Fibroblast of lung (primary cell): ENCODE measurements at places on chromosomes 7 and 10.
A peak's percentile ranks its signal among the peaks of the same experiment; 100 is the strongest.

DNA sequence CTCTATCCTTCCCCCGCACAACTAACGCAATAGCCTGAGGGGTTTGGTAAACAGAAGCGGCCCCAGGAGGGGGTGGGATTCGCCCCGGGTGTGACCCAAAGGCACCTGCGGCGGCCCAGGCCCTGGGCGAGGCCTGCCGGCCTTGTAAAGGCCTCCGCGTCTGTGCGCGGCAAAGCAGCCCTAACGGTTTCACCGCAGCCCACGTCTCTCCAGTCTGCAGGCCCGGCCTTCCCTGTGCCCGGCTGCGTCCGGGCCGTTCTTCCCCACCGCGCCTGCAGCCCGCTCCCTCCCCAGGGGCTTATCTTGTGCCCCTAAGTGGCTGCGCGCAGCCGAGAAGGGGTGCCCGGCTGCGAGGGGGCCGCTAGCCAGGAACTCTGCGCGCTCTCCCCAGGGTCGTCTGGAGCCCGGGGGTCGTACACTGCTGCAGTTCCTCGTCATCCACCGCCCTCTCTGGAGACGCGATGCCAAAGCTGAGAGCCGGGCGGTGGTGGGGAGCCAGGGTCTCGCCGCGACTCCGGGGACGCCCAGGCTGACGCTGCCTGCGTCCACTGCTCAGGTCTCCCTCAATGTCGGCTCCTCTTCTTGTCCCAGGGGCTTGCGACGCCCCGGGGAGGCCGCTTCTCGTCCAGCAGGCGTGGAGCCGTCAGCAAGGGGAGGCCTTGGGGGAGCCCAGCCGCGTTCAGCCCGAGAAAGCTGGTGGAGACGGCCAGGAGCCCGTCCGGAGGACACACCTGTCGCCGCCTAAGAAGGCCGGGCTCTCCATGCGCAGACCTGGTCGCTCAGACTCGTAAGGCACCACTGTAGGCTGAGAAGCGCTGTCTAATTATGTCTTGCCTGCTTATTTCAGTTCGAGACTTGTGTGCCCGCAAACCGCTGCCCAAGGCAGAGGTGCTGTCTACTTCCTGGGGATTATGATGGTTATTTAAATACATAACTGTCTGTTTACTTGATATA is 132.3 kb downstream of the SPAG6 start:
- no peak for DNase-seq

- DNase-seq: peak; percentile 20
Observed at GRCh38 chr7:126436213-126436868, 816.4 kb downstream of the GRM8 start.

DNA sequence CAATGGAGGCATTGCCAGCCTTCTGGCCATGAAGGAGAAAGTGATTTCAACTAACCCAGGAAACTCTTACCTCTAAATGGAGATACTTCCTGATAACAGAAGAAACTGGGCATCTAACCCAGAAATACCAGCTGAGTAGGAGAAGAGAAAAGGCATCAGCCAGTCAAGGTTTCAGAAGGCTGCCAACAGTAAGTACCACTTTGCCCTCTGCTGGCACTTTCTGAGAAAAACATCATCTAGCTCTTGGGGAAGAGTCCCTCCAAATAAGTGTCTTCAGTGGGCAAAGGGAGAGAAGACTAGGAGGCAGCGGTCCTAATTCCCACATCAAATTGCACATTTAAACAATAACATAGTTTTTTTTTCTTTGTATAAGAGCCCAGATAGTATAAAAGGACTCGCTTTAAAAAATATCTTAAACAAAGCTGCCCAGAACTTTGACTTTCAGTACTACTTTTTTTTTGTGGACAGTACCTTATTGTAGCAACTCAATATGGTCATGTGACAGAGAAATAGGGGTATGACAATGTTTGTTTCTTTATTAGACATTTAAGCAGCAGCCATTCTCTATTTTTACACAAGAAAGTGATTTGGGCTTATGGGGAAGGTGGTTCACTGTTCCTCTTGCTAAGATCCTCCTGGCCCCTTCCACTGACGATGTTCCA is 157.3 kb downstream of the CTTNBP2 start:
- DNase-seq: peak; percentile 52

DNA sequence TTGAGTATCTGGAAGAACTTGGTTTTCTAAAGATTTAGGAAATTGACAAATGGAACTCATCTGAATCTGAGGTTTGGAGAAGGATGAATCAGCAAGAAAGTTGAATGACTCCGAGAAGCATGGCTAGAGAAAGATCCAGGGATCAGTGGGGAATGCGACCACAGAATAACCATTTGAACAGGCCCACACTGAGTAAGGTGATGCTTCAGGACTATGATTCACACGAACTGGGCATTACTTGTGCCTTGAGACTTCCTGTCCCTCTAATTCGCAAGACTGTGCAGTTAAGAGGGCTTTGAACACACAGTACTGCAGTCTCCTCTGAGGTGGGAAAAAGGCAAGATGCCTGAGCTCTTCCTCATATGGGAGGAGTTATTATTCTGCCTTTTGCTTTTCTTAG is 395.5 kb upstream of the POM121L12 start:
- peak; percentile 93 for DNase-seq

GRCh38 chr7:51276967-51277366 is 39.6 kb downstream of the COBL start:
- no peak for DNase-seq

DNA sequence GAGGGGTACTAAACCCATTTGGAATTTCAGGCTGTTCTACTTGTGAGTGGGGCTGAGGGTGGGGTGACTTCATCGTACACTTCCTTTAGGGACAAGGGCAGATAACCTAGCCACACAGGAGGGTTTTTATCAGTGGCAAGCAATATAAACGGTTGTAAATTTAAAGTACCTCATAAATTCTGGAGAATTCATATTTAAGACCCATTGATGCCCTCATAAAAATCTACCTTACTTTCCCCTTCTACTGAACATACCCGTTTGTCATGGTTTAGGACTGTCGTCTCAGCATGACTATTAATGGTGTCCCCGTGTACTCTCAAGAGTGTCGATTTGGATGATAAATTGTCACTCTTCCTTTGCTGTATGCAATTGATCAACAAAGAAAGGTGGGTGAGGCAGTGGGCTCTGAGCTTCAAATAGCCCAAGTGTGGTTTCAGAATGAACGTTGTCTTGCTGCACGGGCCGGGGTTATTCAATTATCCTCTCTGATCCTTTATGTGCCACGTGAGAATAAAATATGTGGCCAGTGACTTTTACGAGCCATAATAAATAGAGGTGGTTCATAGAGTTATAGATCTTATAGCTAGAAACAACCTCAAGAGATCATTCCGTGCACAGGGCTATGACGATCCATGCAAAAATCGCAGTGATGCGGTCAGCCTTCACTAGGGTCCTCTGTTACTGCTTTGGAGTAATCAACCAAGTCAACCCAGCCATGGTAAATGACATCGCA is 82.2 kb downstream of the FAM107B start:
- no peak for DNase-seq

- no peak for DNase-seq
Observed at GRCh38 chr7:100154651-100155491, 3.7 kb downstream of the TRAPPC14 start.

DNA sequence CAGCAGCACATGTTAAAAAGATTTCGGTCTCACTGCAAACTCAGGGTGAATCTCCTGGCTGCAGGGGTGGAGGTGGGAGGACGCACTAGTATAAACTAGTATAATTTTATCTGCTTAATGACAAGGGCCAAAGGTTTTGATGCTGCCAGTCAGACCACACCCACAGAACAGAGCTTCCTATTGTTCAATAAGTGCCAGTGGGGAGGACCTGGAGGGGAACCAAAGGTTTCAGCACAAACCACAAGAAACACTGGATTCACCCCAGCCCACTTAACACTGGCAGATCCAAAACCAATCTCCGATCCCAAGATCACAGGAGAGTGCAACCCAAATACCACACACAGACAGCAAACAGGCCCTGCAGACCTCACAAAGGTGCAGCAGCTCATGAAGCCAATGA is 6.6 kb downstream of the VOPP1 start:
- DNase-seq: peak; percentile 18

DNA sequence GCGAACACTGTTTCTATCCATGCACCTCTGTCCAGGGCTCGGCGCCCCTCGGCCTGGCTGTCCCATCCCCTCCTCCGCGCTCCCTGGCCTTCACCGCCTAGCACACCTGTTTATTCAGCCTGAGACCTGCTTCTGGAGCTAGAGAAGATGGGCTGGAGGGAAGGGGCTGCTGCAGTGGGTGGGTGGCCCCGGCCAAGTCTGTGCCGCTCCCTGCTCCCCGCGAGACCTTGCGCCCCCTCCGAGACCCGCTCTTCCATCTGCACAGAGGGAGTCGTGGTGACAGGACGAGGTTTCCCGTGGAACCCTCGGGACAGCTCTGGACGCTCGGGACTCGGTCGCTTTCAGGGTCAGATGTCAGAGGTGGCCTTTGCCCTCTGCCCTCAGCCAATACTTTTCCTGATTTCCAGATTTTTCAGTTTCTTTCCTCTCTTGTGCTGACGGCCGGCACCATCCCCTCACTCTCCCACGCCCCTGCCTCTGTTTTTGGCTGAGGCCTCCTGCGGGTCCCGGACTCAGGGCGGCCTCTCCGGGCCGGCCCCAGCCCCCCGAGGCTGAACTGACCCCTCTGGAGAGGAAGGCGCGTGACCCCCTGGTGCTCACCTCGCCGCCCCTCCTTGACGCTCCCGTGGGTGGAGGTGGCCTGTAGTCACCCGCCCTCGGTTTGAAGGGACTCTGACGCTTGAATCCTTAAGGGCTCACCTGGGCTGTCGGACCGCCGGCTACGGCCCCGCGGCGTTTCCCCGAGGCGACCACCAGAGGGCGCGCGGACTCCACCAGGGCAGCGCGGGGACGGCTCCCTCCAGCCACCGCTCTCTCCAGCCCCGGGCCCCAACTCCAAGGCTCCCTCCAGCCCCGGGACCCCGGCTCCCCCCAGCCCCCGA is 15.6 kb downstream of the SHH start:
- no peak for DNase-seq

- peak; percentile 69 for DNase-seq
Observed at GRCh38 chr10:75159519-75159918, 48.1 kb downstream of the SAMD8 start.

DNA sequence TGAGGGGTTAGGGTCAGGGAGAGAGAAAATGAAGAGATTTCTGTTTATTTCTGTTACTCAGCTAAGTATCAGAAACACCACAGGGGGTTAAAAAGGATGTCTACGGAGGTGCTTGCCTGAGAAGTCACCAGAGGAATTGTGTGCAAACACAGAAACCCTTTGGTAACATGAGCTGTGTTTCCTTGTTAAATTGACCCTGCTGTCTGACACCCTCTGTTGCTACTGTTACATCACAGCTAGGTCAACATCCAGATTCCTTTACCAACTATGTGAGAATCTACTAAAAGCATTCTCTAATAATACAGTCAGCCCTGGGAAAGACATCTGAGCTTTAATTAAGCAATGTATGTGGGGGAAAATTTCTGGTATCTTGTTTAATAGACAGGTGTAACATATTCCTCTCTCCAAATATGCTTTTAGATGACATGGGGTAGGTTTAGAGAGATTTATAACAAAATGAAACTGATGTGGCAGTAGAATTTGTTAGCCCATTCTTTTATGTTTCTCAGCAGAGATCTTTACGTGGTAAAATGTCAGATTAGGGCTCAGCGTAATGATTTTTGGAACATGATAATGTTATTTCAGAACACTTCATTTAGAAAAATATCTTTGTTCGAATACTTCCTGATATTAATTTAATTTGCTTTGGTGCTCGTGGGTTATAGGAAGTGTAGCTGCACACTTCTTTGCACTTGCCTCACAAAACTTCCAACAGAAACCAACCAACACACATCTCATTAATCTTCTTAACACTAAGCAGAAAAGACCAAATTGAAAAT is 168.0 kb upstream of the AHR start:
- DNase-seq: peak; percentile 76

- no peak for DNase-seq
Observed at GRCh38 chr10:112996462-112996861, 46.4 kb downstream of the TCF7L2 start.

DNA sequence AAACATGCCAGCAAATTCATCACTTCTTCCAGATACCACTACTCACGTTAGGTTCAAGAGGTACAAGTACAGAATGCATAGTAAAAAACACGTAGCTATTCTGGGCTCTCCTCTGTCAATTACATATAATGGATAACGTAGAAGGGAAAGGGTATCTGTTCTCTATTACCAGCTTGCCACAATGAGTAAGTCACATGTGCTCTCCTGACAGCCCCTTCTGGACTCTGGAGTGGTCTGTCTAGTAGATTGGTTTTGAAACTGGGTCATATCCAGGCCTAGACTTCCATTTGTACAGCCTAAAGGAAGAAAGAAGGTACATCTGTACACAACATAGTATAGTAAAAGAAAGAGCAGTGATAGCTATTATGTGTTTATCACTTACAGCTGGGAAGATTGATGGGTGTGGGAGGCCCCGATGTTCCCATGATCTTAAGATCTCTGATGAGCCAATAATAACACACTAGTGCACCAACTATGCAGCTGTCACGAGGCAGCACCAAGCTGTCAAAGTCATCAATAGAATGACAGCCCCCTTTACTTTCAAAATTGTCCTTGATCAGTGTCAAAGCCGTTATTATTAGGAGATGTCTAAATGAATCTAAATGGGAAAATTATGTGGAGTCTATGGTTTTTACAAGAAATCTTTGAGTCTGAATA is 161.9 kb upstream of the AGK start:
- no peak for DNase-seq
